ENCODE measurements at places on chromosomes 16 and 17.

DNA sequence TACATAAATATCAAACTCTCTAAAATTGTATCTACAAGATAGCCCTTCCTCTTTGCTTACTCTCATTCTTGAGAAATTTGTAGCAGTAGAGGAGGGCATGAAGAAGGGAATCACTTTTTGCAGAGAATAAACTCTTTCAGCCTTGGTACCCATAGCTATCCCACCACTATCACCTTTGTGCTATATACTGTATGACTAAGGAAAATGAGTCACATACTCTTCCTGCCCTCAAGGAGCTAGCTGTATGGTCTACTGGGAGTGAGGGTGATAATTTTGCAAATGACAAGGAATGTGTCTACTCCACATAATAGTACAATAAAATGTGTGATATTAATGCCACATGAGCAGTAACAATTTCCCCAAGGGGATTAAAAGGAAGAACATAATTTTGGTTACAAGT is 184.6 kb upstream of the WSB1 start:
- DNase-seq, result no peak

GRCh38 chr17:79685121-79685520 is 45.6 kb upstream of the ENPP7 start:
- no peak for DNase-seq

GRCh38 chr16:57531253-57531575 is 5.2 kb downstream of the CCDC102A start:
- DNase-seq, result no peak

GRCh38 chr16:46466239-46466638 is 154.9 kb downstream of the SHCBP1 start:
- no peak for DNase-seq

DNA sequence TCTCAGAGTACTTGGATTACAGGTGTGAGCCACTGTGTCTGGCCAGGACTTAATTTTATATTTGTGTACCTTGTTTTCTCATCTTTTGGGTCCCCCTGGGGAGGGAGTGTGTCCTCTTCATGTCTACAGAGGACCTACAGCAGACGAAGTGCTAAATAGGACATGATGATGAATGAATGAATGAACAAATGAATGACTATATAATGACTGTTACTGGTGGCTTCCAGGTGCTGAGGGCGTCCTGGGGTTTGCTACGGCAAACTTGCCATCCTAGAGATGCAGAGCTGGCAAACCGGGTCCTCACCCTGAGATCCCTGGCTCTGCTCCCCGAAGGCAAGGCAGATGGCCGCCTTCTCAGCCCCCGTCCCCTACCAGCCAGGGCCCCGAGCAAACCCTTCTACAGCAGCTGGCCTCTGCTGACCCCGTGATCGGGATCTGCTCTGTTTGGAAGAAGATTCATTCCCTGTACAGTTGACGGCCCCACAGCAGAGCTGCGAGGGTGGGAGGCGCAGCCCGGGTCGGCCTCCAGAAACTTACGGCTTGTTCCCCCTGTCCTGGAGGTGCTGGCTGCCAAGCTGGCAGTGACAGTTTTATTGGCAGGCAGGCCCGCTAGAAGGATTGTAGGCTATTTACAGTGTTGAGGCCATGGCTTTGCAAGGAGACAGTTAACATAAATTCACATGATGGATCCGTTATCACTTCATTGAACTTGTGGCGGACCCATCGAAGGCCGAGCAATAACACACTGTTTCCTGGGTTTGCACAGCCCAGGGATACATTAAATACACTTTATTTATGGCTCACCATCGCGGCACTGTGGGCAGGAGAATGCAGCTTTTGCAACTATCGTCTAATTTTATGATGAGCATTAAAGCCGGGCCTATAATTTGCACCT is 197.7 kb upstream of the GSE1 start:
- DNase-seq, result no peak

DNA sequence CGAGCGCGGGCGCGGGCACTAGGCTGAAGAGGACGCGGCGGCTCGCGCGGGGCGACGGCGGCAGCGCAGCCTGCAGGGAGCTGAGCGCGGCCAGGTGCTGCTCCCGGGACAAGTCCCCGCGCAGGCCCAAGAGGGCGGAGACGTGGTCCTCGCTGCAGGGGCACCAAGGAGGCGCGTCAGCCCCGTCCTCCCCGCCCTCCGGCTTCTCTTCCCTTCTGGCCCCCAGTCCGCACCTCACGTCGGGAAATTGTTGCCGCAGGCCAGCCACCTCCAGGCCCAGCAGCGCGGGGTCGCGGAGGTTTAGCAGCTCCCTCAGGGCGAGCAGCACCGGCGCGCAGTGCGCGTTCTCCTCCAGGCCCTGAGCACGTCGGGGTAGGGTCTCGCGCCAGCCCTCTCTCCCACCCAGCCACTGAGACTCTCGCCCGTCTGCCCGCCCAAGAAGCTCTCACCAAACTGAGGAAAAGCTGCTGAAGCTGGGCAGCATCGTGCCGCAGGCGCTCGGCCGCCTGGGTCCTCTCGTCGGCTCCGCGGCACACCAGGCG is 761 bp upstream of the MATCAP1 start:
- no peak for DNase-seq

GRCh38 chr17:76124582-76125390 is 16.3 kb downstream of the FOXJ1 start:
- DNase-seq, result no peak

DNA sequence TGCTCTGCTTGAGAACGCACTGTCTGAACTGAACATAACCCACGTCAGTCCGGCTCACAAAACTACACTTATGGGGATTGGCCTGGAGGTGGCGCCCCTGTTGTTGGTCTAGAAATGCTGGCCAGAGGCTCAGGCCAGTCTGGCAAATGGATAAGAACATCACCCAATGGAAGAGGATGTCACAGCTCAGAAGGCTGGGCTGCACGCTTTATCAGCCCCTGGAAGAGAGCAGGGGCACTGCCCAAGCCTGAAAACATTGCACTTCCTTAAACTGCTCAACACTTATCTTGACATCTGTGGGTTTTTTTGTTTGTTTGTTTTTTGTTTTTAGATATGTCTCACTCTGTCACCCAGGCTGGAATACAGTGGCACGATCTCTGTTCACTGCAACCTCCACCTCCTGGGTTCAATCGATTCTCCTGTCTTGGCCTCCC is 24.8 kb upstream of the BPTF start:
- DNase-seq, result peak; percentile 52

DNA sequence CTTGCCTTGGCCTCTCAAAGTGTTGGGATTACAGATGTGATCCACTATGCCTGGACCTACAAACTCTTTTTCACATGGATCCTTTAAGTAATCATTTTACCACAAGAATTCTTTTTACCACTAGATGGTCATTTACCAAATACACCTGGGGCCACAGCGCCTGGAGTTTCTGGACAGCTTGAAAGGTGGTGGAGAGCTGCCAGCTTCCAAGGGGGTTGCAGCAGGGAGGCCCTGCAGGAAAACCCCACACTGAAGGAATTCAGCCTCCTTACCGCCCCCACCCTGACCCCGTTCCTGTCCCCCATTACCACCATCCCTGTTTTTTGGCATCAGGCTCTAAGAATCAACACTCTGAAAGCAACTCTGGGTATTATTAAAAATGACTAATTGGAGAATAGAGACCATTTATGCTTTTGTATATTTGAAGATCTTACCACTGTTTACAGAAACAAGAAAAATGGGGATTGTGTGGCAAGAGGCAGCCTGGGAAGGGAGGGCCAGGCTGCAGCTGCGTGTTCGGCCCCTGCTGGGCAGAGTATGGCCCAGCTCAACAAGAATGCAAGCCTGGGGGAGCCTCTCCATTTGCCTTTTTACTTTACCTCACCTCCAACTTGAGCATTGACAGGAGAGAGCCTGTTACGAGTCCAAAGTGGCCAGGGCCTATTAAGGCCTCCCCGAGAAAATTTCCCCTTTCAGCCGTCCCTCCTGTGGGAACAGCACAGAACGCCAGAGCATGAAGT is 209.9 kb downstream of the ZFHX3 start:
- no peak for DNase-seq

- DNase-seq, result peak; percentile 13
Observed at GRCh38 chr16:26830428-26831127, 236.1 kb upstream of the C16orf82 start.

DNA sequence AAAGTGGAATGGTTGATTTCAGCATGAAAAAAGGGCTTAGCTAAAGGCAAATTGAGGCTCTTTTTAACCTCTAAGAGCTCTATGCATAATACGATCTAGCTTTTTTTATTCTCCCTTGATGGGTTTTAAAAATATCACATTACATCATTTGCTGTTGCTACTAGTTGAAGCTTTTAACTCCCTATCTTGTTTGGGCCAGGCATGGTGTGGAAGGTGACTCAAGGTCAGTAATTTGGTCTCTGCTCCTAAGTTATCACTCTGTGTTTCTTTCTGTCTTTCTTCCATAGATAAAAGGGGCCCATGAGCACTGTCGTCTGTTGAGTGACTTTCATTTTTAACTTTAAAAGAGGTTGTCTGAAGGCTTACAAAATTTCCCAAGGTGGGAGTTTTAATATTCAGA is 58.1 kb upstream of the GOT2 start:
- DNase-seq, result no peak

GRCh38 chr16:25110387-25110947 is 1.1 kb upstream of the LCMT1 start:
- DNase-seq, result no peak

DNA sequence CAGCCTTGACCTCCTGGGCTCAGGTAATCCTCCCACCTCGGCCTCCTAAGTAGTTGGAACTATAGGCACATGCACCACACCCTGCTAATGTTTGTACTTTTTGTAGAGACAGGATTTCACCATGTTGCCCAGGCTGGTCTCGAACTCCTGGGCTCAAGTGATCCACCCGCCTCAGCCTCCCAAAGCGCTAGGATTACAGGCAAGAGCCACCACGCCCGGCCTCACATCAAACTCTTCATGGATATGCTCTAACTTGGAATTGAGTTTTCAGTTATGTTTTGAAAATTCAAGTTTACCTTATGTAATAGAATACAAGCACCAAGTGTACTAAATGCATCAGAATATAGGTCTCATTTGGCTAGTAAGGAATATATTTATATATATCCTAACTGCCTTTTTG is 119.6 kb downstream of the BRIP1 start:
- DNase-seq, result no peak

- DNase-seq, result no peak
Observed at GRCh38 chr17:57772774-57773173, 27.7 kb upstream of the CCDC182 start.

DNA sequence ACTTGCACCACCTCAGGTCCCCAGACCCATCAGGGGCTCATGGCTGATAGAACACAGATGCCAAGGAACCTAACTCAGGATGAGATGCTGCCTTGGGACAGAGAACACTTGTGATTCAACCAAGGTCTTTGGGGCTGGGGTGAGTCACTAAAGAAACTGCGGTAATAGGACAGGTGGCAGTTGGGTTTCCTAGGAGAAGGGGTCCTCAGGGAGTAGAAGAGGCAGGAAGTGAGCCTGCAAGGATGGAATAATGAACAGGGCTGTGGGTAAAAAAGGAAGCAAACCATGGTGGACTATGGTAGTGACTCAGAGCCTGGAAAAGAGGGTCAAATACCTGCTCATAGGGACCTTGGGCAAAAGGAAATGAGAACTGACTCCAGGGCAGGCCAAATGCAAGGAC is 6.5 kb upstream of the PNPO start:
- DNase-seq, result peak; percentile 23

- no peak for DNase-seq
Observed at GRCh38 chr16:82639666-82640336, 13.0 kb downstream of the CDH13 start.

GRCh38 chr17:46202424-46202823 is 9.2 kb upstream of the KANSL1 start:
- no peak for DNase-seq

DNA sequence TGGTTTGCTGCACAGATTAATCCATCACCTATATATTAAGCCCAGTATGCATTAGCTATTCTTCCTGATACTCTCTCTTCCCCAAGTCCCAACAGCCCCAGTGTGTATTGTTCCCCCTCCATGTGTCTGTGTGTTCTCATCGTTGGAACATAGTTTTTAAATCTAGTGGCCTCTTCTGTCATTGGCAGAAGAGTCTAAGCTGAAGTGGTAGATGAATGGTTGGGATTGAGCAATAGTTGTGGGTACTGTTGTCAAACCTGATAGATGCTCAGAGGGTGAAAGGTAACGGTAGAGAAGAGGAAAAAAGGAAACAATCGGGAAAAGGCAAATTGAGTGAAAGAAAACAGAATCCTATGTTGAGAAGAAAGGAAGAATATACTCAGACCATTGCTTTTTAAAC is 29.9 kb downstream of the MAP3K3 start:
- no peak for DNase-seq

GRCh38 chr17:51793686-51794085 is 364.8 kb downstream of the CA10 start:
- no peak for DNase-seq

DNA sequence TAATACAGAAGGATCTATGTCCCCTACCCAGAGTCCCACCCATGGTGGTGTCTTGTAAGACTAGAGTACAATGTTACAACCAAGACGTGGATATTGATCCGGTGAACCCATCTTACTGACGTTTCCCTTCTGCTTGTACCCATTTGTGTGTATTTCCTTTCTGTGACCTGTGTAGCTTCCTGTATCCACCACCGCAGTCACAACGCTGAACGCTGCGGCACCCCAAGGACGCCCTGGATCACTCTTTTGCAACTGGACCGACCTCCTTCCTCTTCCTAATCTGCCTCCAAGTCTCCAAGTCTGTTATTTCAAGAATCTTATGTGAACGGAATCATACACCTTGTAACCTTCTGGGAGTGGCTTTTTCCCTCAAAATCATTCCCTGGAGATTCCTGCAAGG is 33.5 kb upstream of the CBX4 start:
- no peak for DNase-seq

- no peak for DNase-seq
Observed at GRCh38 chr17:60819447-60820130, 141.9 kb downstream of the BCAS3 start.

DNA sequence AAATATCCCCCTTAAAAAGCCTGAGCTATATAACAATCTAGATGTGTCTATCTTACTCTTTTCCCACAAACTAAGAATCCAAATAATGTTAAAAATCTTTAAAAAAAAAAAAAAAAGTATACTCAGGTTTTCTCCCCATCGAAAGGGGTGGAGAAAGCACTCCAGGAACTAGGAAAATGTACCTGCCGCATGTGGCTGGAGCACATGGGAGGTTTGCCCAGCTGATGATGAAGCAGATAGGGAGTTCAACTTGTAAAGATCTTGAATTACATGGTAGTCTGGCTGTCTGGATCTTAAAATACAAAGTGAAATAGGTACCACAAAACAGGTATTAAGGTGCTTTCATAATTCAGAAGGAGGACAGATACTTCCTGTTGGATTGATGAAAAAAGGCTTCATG is 8.8 kb upstream of the SLFN14 start:
- no peak for DNase-seq

DNA sequence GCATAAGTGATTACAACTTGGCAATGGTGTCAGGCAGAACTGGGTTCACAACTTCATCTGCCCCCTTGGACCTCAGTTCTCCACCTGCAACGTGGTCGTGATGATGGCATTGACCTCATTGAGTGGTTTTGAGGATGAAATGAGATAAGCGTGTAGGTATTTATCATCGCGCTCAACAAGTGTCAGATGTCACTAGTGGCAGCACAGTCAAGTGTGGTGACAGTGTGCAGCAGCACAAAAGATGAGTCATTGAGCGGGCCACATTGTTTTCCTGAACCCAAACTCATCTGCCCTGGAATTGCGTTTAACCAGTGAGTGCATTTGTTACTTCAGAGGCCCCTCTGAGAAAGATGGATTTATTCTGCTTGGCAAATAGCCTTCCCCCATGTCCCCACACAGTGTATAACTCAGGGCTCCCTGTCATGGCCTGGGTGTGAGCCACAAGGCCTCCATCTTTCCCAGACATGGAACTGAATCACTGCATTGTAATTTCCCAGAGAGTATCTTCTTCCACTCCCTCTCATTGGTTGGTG is 20.9 kb downstream of the IRX3 start:
- no peak for DNase-seq

- DNase-seq, result no peak
Observed at GRCh38 chr17:63760771-63761539, 12.4 kb downstream of the CCDC47 start.
